Fibroblast of skin of right quadriceps (primary cell): ENCODE measurements at places on chromosomes 1 and 21.

- no peak for DNase-seq
These were observed 24.6 kb upstream of the RUNX3 start for GRCh38 chr1:24954631-24955030.

DNA sequence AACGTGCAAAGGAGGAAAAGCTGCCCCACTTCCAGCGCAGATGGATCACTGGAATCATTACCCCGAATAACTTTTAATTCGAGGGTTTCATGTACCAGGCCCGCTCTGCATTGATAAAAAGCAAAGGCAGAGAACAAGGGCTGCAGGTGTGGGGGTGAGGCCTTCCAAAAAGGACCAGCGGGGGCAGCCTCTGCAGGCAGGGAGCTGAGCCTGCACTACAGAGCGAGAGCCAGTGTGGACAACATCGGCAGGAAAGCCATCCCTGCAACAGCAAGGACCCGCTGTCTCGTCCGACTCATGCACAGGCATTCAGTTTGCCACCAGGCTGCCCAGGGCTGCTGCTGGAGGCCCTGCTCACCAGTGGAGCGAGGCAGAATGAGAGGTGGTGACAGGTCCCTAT lies 27.1 kb upstream of the AJAP1 start:
- DNase-seq, result no peak

- DNase-seq, result no peak
These were observed 5.9 kb upstream of the BACE2 start for GRCh38 chr21:41162096-41162495.

DNA sequence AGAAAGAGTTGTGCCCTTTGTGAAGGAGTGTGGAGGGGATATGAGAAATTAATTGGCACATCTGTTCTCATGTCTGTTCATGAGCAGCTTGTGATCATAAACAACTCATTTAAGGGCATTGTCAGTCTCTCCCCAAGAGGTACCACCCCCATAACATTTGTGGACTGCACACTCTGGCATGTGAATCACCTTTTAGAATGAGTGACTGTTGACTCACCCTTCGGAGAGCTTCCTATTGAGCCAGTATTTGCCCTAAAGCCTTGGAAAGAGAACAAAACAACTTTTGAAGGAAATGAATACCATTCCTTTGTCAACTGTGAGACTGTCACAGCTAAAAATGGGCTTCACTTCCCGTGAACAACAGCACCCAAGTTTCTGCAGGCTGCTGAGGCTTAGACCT lies 27.5 kb upstream of the MYSM1 start:
- peak; percentile 93 for DNase-seq

GRCh38 chr1:215059947-215060346 lies 22.6 kb upstream of the KCNK2 start:
- DNase-seq, result no peak

DNA sequence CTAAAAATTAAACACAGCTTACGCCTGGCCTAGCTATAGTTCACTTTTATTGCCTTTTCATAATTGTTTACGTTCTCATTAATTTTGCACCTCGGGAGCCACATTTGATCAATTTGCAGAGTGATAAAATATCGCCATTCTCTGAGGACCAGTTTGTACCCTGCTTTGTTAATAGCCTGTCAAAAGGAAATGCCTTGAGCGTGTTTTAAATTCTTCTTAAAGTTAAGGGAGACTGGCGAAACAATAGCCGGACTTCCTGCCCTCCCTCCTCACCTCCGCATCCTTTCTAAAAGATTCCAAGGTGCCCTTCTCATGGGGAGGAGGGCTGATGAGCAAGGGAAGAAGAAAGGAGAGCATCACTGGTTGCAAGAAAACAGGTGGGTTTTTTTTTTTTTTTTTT lies 271.6 kb downstream of the KCNJ6 start:
- no peak for DNase-seq

- DNase-seq, result no peak
These were observed 77.3 kb upstream of the GALNT2 start for GRCh38 chr1:229989591-229990248.

GRCh38 chr1:73100216-73100615 lies 817.9 kb upstream of the NEGR1 start:
- DNase-seq, result no peak

- no peak for DNase-seq
These were observed 20.4 kb upstream of the CSF3R start for GRCh38 chr1:36503159-36503558.

DNA sequence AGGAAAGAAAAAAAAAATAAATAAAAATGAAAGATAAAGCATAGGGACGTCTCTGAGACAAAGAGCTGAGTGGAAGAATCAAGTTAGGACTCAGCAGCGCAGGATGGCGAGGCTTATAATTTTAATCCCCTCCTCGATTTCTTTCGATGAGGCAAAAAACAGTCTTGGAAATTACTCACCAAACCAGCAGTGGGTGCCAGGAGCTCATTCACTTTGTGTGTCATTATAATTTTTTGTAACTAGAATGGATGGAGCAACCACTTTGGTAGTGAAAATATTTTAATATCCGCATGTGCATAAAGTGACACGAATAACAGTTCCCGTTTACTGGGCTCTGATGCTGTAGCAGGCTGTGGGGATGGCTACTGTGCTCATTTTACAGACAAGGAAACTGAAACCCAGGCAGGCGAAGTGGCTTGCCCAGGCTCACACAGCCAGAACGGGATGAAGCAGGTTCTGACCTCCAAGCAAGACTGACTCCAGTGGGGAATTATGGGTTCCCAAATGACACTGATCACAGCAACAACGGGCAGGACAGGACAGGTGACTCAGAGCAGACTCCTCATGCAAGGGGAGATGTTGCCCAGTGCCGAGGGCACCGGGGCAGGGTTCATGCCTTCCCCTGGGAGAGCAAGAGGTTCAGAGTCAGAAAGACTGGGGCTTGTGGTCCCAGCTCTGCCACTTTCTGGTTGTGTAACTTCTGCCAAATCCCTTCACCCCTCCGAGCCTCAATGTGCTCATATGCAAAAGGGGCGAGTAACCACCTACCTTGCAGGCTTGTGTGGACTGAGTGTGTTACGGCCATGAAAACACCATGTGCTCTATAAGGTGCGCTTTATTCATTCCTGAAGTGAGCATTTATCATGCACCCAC lies 63.6 kb downstream of the RUNX3 start:
- no peak for DNase-seq

DNA sequence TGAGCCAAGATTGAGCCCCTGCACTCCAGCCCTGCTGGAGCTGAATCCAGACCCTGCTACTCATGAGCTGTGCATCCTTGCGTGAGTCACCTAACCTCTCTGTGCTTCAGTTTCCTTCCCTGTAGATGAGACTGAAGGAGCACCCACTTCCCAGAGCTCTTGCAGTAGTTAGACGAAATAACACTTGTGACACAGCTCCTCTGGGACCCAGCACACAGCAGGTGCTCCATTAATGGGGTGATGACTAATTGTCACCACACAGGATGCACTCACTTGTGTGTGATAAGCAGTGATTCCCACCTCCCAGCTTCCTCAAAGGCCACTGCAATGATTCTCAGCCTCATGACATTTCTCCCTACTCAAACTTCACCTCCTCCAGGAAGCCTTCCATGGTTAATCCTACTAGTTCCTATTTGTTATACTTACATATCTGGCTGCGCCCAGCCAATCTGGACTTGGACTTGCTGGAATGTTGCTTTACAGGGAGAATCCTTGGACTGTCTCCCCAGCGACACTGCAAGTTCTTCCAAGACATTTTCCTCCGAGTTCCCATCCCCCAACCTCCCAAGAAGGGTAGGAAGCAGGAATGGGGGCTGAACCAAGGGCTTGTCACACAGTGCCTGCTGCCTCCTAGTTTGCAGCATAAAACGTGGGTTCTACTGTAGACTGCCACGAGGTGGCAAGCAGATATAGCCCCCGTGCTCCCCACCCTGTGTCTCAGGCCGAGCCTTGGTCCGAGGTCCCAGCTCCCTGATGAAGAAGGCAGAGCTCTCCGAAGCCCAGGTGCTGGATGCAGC lies 17.2 kb downstream of the DRAXIN start:
- DNase-seq, result no peak

DNA sequence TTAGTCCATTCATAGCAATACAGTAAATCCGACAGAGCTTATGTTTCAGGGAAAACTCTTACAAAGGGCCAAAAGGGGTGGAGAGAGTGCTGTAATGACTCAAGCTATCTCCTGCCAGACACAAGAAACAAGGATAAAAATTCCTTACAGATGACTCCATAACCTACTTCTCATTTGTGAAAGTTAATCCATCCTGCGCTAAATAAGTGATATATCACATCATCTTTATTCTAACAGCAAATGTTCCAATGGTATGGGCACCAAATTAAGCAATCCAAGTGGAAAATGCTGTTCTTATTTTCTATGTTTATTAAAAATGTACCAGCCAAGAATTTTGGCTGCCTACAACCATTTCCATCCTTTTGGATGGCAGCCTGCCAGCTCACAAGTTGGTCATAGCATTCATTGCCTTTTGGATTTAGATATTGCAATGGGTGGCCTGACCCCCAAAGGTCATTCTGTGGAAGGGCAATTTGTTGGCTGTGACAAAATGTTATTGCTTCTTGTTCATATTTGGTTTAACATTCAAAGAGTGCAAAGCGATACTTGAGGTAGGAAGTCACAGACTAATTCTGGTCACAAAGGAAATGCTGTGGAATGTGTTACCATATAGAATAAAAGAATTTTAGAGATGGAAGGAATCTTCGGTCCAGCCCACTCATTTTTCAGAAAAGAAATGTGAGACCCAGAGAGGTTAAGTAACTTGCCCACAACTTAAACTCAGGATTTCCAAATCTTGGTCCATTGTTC lies 2.8 kb upstream of the ENAH start:
- DNase-seq, result peak; percentile 98

DNA sequence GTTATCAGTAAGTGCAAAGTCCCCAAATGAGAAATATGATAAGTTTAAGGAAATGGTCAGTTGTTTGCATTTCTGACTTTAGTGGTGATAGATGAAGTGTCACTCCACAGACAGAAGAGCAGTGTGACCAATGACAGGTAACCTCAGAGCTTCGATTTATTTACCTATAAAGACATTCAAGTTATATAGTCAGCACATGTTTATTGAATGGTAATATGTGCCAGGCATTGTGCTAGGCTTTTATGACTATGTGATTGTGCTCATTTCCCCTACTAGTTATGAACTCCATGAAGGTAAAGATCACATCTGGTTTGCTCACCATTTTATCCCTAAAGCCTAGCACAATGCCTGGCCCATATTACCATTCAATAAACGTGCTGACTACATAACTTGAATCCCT lies 222.4 kb downstream of the HHIPL2 start:
- DNase-seq, result no peak

- no peak for DNase-seq
These were observed at the start of gene S100A6 for GRCh38 chr1:153535242-153536011. Gene S100A6 (minus strand): TSS chr1:153535991. CDS start chr1:153535339, 652 bp downstream.

GRCh38 chr1:245184779-245185178 lies 30.0 kb downstream of the KIF26B start:
- DNase-seq, result no peak

- DNase-seq, result peak; percentile 21
These were observed 10.8 kb downstream of the PIGP start for GRCh38 chr21:37061926-37062592.

GRCh38 chr1:208135354-208135753 lies 108.8 kb downstream of the PLXNA2 start:
- peak; percentile 62 for DNase-seq

DNA sequence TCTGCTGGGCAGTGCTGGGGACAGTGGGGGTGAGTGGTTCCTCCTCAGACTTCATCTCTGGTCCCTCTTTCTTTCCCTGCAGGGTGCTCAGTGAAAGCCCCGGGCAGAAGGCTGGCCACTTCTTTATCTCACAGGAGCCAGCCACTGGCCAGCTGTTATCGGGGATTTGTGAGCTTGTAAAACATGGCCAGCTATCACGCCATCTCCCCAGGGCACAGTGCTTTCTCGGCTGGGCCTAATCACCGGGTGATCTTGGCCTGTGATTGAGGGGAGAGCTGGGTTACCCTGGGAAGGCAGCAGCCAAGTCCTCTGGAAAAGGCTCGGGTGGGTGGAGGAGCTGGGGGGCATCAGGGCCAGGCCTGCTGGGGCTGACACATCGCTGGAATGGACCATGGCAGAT lies 83.0 kb downstream of the IGSF21 start:
- DNase-seq, result no peak

- no peak for DNase-seq
These were observed 11.8 kb downstream of the PSEN2 start for GRCh38 chr1:226882187-226882586.

DNA sequence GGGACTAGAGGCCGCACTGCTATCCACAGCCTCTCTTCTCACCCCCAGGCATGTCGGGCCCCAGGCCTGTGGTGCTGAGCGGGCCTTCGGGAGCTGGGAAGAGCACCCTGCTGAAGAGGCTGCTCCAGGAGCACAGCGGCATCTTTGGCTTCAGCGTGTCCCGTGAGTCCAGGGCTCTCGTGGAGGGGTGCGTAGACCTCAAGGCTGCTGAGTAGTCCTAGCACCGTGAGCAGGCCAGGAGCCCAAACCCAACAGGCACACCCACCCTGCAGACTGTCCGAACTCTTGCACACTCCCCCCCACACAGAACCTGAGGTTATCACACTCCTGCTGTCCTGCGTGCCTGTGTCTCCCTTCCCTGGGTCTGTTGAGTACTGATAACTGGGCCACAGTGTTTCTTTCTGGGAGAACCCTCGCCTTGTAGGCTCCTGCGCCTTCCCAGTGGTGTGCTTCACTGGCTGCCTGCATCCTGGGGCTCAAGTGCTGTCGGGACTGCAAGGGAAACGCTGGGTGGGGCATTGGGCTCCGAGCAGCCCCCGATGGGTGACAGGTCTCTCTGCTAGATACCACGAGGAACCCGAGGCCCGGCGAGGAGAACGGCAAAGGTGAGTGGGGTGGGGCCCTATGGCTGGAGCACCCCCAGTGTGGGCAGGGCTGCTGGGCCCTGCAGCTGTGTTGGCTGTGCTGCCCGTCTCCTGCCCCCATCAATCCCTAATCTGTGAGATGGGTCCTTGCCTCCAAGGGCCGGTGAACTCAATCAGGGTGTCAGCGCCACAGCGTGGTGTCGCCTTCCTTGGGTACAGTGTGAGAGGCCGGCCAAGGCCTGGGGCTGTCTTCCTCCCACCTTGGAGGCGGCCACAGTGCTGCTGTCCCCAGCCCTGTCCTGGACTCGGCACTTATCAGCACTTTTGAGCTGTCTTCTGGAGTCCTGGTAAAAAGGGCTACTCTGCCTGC lies 4.0 kb upstream of the GJC2 start:
- no peak for DNase-seq

- no peak for DNase-seq
These were observed 758.3 kb downstream of the USP25 start for GRCh38 chr21:16488042-16488441.

GRCh38 chr1:38586993-38587646 lies 272.5 kb downstream of the RRAGC start:
- peak; percentile 13 for DNase-seq

- DNase-seq, result peak; percentile 81
These were observed 20.3 kb upstream of the SLC26A9 start for GRCh38 chr1:205963352-205964155.

DNA sequence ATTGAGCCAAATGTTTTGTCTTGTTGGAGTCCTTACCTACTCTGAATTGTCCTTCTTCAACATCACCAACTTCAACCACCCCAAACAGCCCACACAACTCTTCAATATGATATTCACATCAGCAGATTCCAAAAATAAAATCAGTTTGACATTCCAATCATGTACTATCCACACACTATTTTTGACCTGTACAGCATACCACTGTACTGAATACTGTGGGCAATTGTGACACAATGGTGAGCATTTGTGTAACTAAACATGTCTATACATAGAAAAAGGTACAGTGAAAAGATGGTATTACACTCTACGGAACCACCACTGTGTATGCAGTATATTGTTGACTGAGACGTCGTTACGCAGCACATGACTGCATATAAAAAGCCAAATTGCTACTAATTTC lies 223.1 kb downstream of the KCNT2 start:
- no peak for DNase-seq
